ENCODE measurements at places on chromosomes 16 and 17. TPM values are rescaled to one million over a fixed set of nuclear protein-coding genes. Genes with fewer than 3 reads are reported as not detected.

CCL17 gene
- not detected for total RNA-seq

- no peak overlapping the region for H3K4me3 ChIP-seq
- no peak for DNase-seq
- H3K27me3 ChIP-seq = no peaks in the 10 kb centered on the region
- no peaks in the 10 kb centered on the region for H3K4me1 ChIP-seq
- peaks cover 38% of the 10 kb centered on the region for H3K36me3 ChIP-seq
Observed at GRCh38 chr16:69465881-69466280, 41.5 kb downstream of the CYB5B start.

IGFALS gene
- not detected for total RNA-seq

DNA sequence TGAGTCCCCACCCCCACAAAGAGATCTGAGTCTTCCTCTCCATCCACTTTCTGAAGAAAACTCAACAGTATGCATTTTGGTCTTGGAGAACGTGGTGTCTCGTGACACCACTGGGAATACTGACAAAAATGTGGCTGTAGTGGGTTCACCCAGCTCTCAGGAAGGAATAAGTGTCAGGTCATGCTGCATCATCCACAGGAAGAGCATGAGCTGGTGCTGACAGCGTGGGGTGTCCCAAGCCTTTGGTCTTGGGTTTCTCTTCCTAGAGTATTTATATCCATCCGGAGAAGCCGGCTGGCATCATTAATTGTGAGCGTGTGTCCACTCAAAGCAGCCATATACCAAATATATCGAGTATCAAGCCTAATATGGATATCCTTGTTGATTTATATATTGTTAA lies 55.9 kb downstream of the C17orf67 start:
- no peak for DNase-seq
- H3K4me3 ChIP-seq = no peak overlapping the region
- H3K27me3 ChIP-seq = no peaks in the 10 kb centered on the region
- H3K36me3 ChIP-seq = peaks cover 4% of the 10 kb centered on the region
- H3K4me1 ChIP-seq = peaks cover 24% of the 10 kb centered on the region

APPBP2 gene
- total RNA-seq = 33.1 TPM

DNA sequence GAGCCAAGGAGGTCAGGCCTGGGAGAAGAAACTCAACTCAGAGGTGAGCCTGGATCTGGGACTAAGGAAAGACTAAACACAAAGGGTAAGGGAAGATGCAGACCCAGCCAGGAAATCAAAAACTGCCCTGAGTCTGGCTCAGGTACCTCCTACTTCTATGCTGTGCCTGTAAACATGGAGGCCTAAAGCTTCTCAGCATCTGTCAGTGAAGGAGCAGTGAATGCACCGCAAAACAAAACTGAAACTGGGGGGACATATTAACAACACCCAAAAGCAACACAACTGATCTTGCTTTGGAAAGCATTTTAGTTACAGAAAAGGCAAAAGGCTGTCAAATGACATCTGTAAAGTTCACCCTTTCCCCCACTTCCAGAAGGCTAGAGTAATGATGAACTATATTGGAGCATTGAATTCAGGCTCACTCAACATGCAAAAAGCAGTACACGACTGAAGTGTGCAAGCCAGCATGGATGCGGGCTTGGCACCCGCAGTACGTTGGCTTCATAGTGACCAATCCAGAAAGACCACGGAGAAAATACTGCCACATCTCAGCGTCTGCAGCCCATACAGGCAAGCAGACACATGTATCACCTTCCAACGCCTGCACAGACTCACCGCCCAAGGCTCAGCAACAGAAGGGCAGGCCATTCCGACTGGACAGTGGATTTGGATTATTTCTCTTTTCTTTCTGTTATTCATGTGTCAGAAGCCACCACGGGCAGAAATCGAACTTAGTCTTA lies 3.8 kb downstream of the TBC1D16 start:
- H3K27me3 ChIP-seq = no peaks in the 10 kb centered on the region
- DNase-seq = no peak
- H3K27ac ChIP-seq = no peak overlapping the region
- H3K4me3 ChIP-seq = no peak overlapping the region

DNA sequence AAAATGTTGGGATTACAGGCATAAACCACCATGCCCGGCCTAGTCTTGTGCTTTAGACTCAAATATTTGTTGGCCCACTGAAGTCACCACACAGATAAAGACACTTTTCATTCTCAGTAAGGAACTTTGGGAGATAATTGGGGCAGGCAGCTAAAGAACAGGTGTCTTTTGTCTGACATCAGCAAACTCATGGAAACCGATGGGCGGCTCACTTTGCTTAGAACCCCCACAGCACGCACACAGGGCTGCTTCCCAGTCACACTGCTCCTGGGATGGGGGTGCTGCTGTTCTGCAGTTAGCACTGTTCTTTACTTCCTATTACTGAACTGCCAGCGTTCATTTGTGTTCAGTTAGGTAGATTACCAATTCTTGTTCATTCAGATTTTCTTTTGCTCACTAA lies 18.0 kb upstream of the BRCA1 start:
- no peak overlapping the region for H3K4me3 ChIP-seq

EMP2 gene
- total RNA-seq = 4.8 TPM

DNA sequence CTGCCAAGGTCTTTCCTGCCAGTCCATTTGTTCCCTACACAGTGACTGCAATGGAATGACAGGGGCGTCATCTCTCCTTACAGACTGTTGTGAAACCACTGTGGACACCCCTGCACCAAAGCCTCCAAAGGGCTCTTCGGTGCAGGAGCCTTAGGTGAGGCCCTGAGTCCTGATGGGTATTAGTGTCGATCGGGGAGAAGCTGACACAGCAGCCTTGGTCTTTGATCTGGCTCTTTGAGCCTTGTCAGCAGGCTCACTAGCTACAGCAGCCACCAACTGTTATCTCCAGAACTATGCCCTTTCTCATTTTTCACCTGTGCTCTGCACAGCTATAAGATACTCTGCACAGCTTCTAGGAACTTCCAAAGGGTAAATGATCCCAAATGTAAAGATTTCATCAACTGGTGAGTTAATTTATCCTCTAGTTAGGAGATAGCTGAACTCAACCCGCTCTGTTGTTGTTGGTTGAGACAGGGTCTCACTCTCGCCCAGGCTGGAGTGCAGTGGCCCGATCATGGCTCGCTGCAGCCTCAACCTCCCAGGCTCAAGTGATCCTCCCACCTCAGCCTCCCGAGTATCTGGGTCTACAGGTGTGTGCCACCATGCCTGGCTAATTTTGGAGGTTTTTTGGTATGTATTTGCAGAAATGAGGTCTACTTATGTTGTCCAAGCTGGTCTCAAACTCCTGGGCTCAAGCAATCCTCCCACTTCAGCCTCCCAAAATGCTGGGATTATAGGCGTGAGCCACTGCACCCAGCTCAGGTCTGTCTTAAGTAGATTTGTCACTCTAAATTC lies 19.7 kb downstream of the G6PC1 start:
- no peak for DNase-seq
- H3K27me3 ChIP-seq = peaks cover 17% of the 10 kb centered on the region
- H3K27ac ChIP-seq = no peak overlapping the region
- H3K4me3 ChIP-seq = no peak overlapping the region
- no peaks in the 10 kb centered on the region for H3K4me1 ChIP-seq
- no peaks in the 10 kb centered on the region for H3K36me3 ChIP-seq

DNA sequence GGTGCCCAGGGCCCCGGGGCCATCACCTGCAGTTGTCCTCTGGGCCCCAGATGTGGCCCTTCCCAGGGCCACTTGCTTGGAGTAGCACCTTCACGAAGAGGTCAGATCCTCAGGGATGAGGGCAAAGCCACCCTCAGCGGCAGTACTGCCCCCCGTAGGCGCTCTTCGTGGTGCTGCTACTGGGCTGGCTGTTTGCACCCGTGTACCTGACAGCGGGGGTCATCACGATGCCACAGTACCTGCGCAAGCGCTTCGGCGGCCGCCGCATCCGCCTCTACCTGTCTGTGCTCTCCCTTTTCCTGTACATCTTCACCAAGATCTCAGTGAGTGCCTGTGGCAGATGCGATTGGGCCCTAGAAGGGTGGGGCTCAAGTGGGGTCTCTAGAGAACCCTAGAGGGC lies 2.6 kb downstream of the SLC5A2 start:
- no peak for DNase-seq
- peaks cover 8% of the 10 kb centered on the region for H3K27me3 ChIP-seq
- H3K27ac ChIP-seq = no peak overlapping the region
- no peak overlapping the region for H3K4me3 ChIP-seq

- H3K36me3 ChIP-seq = no peaks in the 10 kb centered on the region
- H3K4me3 ChIP-seq = no peak overlapping the region
- no peaks in the 10 kb centered on the region for H3K4me1 ChIP-seq
- peaks cover 15% of the 10 kb centered on the region for H3K27me3 ChIP-seq
- no peak overlapping the region for H3K27ac ChIP-seq
Observed at GRCh38 chr16:84808826-84809225, 11.0 kb upstream of the CRISPLD2 start.

GRCh38 chr17:7010523-7010922 lies 1.9 kb upstream of the RNASEK start:
- H3K4me1 ChIP-seq = peaks cover 17% of the 10 kb centered on the region
- H3K4me3 ChIP-seq = peak overlapping the region; percentile 96
- no peak overlapping the region for H3K27ac ChIP-seq
- no peak for DNase-seq

GRCh38 chr16:69049603-69050375 lies 55.7 kb upstream of the HAS3 start:
- H3K4me1 ChIP-seq = peaks cover 6% of the 10 kb centered on the region
- H3K4me3 ChIP-seq = no peak overlapping the region
- H3K27me3 ChIP-seq = no peaks in the 10 kb centered on the region
- no peak for DNase-seq

Data from MCF 10A (cell line).